Urinary bladder (tissue), 4 donors: ENCODE measurements at places on chromosomes 16 and 17. TPM values are rescaled to one million over a fixed set of nuclear protein-coding genes. Genes with fewer than 3 reads are reported as not detected.

Gene TBC1D3H
- not detected for total RNA-seq

Gene ARL5C
- total RNA-seq: 0.37 TPM

Gene CD300LF
- 0.63 TPM for total RNA-seq

Gene RNF43
- total RNA-seq: 2.2 TPM

Gene HCRT
- total RNA-seq: not detected

Gene SPEM3
- total RNA-seq: not detected

Gene HASPIN
- total RNA-seq: 2.2 TPM

Gene KRT23
- 14.7 TPM for total RNA-seq

Gene KCNJ2
- total RNA-seq: 9.1 TPM

Gene SPN
- total RNA-seq: 0.85 TPM

Gene CES1
- total RNA-seq: 25.0 TPM

Gene C1QTNF1
- total RNA-seq: 5.2 TPM
